ENCODE measurements at places on chromosomes 6 and 20. TPM values are rescaled to one million over a fixed set of nuclear protein-coding genes. Genes with fewer than 3 reads are reported as not detected.

The CNKSR3 gene
- total RNA-seq: 14.0 TPM

The VIP gene
- total RNA-seq: not detected

The SOX18 gene
- total RNA-seq: not detected

The MAFB gene
- 7.7 TPM for total RNA-seq

The SLC35D3 gene
- not detected for total RNA-seq

The UBE2V1 gene
- 31.7 TPM for total RNA-seq

The RWDD2A gene
- total RNA-seq: 3.6 TPM

The BEND3 gene
- 0.83 TPM for total RNA-seq

The MYB gene
- total RNA-seq: under 0.01 TPM

The MAK gene
- not detected for total RNA-seq

The RAD21L1 gene
- total RNA-seq: not detected

The PSORS1C2 gene
- not detected for total RNA-seq

The PRKN gene
- total RNA-seq: 5.6 TPM

The CST5 gene
- total RNA-seq: not detected

The TNFRSF21 gene
- total RNA-seq: 12.6 TPM

The ELOVL2 gene
- total RNA-seq: 1.0 TPM

The PSMB8 gene
- total RNA-seq: 77.3 TPM

The HSPA12B gene
- 0.17 TPM for total RNA-seq

The RALY gene
- total RNA-seq: 54.2 TPM

The SLA2 gene
- not detected for total RNA-seq

The OSBPL2 gene
- total RNA-seq: 27.9 TPM

The WRNIP1 gene
- total RNA-seq: 40.8 TPM

The THEMIS gene
- not detected for total RNA-seq

The TRERF1 gene
- 4.1 TPM for total RNA-seq

The EPPIN gene
- not detected for total RNA-seq

The MOG gene
- not detected for total RNA-seq

The OLIG3 gene
- total RNA-seq: not detected

The FOXO3 gene
- total RNA-seq: 63.9 TPM

The TBPL1 gene
- 15.4 TPM for total RNA-seq

The CYP24A1 gene
- total RNA-seq: not detected

The DEFB113 gene
- total RNA-seq: not detected

The COL12A1 gene
- 1,023 TPM for total RNA-seq

The EXOC2 gene
- total RNA-seq: 41.6 TPM

The C6orf141 gene
- total RNA-seq: 0.77 TPM

The DPPA5 gene
- total RNA-seq: not detected

The LST1 gene
- not detected for total RNA-seq

The GTF3C6 gene
- 44.3 TPM for total RNA-seq

The ANKRD6 gene
- total RNA-seq: 3.6 TPM

The PXT1 gene
- total RNA-seq: 0.26 TPM

The HRH3 gene
- not detected for total RNA-seq

The JPH2 gene
- total RNA-seq: 0.66 TPM

Measured in fibroblast of lung (primary cell).